Activated naive CD4-positive, alpha-beta T cell treated with anti-CD3 and anti-CD28 coated beads, Interleukin-2, amount 10 ng/mL, durations not matched to agents 5 hours and 36 hours (primary cell): ENCODE measurements at places on chromosomes 7 and 10. TPM values are rescaled to one million over a fixed set of nuclear protein-coding genes. Genes with fewer than 3 reads are reported as not detected.

HHEX gene
- total RNA-seq, result not detected

PPP1R3C gene
- not detected for total RNA-seq

ZRANB1 gene
- total RNA-seq, result 11.0 TPM

COL1A2 gene
- total RNA-seq, result not detected

MSMB gene
- total RNA-seq, result not detected

GOT1 gene
- total RNA-seq, result 22.2 TPM

CRHR2 gene
- not detected for total RNA-seq

CLRN3 gene
- not detected for total RNA-seq
